ENCODE measurements at places on chromosomes 13 and 19. TPM values are rescaled to one million over a fixed set of nuclear protein-coding genes. Genes with fewer than 3 reads are reported as not detected.

DNA sequence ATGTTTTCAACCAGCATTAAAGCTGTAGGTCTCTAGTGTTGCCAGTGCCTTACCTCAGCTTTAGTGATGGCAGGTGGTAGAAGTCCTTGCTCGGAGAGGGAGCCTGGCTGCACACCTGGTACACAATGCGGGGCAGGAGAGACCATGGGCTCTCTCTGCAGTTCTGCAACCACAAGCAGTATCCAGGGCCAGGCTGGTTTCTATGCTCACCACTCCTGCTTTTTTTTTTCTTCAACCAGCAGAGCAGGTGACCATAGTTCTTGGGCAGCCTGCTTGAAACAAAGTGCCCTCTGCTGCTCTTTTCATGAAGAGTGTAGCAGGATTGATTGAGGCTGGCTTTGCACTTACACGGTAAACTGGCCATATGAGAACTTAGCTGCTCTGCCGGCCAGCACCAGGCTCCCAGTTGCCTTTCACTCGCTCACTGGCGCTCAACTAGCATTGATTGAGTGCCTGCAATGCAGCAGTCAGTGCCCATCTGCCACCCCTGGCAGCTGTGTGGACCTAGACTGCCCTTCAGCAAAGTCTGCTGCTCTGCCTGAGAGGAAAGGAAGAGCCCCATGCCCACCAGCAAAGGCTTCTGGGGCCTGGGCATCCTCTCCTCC, 4.4 kb upstream of the CHAMP1 start:
- DNase-seq: peak; percentile 53

The CKM gene
- total RNA-seq: 2,511 TPM

The ZNF296 gene
- not detected for total RNA-seq

- peak; percentile 66 for DNase-seq
Measured at GRCh38 chr19:2546128-2547032, 70.5 kb downstream of the GADD45B start.

DNA sequence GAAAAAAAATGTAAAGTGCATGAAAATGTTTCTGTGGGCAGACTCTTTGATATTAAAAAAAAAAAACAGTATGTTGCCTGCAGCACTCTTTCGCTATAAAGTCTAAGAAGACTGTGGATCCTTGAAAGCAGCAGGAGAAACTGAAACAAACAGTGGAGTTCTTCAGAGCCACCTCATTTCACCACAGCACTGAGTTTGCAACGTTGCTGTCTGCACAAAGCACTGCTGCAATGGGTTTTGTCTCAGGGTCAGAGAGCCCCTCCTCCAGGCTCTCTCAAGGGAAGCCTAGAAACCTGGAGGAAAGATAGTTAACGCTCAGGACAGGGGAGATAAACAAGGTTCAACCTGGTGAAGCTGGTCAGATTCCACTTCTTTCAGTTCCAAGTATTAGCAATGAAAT, 248.7 kb downstream of the EFNB2 start:
- no peak for DNase-seq

- no peak for DNase-seq
Measured at GRCh38 chr19:46082728-46083050, 41.8 kb downstream of the IGFL3 start.

The CCDC61 gene
- 10.9 TPM for total RNA-seq

The ZNF358 gene
- total RNA-seq: 83.6 TPM

Data from myocyte (in vitro differentiated cells).